Placental epithelial cell (primary cell): ENCODE measurements at places on chromosomes 6 and 20. TPM values are rescaled to one million over a fixed set of nuclear protein-coding genes. Genes with fewer than 3 reads are reported as not detected.

The RHAG gene
- total RNA-seq, result not detected in 2 replicates

The DSTN gene
- 259 and 262 TPM in 2 replicates for total RNA-seq

The NFKBIE gene
- total RNA-seq, result 4.8 and 5.9 TPM in 2 replicates

The PSORS1C2 gene
- total RNA-seq, result not detected in 2 replicates

The TFAP2B gene
- 0.39 TPM in 1 of 2 replicates, not detected in the other for total RNA-seq

The KCNK15 gene
- total RNA-seq, result not detected in 2 replicates

The CENPW gene
- total RNA-seq, result 2.4 and 5.1 TPM in 2 replicates

The ENPP4 gene
- under 0.01 and 0.11 TPM in 2 replicates for total RNA-seq

The ADGRF5 gene
- 6.7 and 13.7 TPM in 2 replicates for total RNA-seq

The ADAM33 gene
- 3.1 TPM in 2 replicates for total RNA-seq

The KHDC1L gene
- not detected in 2 replicates for total RNA-seq

The GSTA1 gene
- total RNA-seq, result not detected in 2 replicates

The BHLHE23 gene
- total RNA-seq, result 0.39 TPM in 1 of 2 replicates, not detected in the other

The ALDH5A1 gene
- total RNA-seq, result 0.39 and 1.3 TPM in 2 replicates

The UBD gene
- not detected in 2 replicates for total RNA-seq

The HLA-DOA gene
- total RNA-seq, result not detected in 2 replicates

The FOXC1 gene
- 5.1 and 10.2 TPM in 2 replicates for total RNA-seq

The PTGIS gene
- 0.11 and 0.39 TPM in 2 replicates for total RNA-seq

The PXDC1 gene
- 42.4 and 88.6 TPM in 2 replicates for total RNA-seq

The CBLN4 gene
- total RNA-seq, result not detected in 2 replicates

The CFB gene
- 0.39 TPM in 1 of 2 replicates, not detected in the other for total RNA-seq

The TP53TG5 gene
- total RNA-seq, result not detected in 2 replicates

The TGIF2 gene
- total RNA-seq, result 8.7 and 12.6 TPM in 2 replicates

The SLC24A3 gene
- total RNA-seq, result 0.11 and 0.39 TPM in 2 replicates

The OR2H2 gene
- not detected in 2 replicates for total RNA-seq

The RIMS4 gene
- total RNA-seq, result under 0.01 TPM in 1 of 2 replicates, not detected in the other

The MC3R gene
- total RNA-seq, result not detected in 2 replicates

The ULBP1 gene
- under 0.01 and 0.65 TPM in 2 replicates for total RNA-seq

The ARFGEF3 gene
- total RNA-seq, result under 0.01 TPM in 1 of 2 replicates, not detected in the other

The ADAT2 gene
- total RNA-seq, result 0.79 and 3.0 TPM in 2 replicates
